Midbrain (tissue), 1 donor: ENCODE measurements at places on chromosomes 5 and 9.

GRCh38 chr5:88419931-88420330, 151.3 kb upstream of the TMEM161B start:
- no peak for DNase-seq

DNA sequence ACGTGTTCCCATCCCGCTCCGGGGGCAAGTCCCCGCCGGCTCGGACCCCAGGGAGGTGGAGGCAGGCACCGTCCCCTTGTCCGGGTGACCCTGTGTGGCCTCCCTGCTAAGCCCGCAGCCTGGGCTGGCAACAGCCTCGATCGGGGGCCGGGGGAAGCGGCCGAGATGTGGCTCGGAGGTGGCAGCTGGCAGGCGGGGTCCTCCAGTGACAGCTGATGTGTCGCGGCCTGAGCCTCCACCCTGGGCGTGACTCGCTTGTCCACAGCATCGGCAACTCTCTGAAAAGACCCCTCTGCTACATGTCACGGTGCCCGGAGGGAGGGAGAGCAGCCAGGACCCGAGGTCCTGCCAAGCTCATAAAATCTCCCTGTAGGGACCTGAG, 124.8 kb upstream of the IRX4 start:
- DNase-seq = no peak

GRCh38 chr5:114789773-114790402, 379.8 kb downstream of the TRIM36 start:
- DNase-seq = peak; percentile 28

GRCh38 chr9:2697492-2697891, 19.8 kb upstream of the KCNV2 start:
- no peak for DNase-seq

DNA sequence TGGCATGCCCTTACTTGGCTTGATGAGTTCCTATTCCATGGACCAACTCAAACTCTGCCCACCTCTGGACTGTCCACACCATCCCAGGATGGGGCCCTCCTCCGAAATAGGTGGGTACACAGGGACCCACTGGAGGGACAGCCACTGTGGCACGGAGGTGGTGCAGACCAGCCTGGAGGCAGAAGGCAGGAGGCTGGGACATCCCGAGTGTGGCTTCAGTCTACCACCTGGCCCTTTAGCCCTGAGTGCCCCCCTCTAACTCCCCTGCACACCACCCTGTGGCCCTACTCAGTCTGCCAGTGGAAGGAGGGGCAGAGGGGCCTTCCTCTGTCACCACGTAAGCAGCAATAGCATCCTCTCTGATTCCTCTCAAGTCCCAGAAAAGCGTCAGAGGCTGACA, 3.7 kb downstream of the IL3 start:
- DNase-seq = no peak

DNA sequence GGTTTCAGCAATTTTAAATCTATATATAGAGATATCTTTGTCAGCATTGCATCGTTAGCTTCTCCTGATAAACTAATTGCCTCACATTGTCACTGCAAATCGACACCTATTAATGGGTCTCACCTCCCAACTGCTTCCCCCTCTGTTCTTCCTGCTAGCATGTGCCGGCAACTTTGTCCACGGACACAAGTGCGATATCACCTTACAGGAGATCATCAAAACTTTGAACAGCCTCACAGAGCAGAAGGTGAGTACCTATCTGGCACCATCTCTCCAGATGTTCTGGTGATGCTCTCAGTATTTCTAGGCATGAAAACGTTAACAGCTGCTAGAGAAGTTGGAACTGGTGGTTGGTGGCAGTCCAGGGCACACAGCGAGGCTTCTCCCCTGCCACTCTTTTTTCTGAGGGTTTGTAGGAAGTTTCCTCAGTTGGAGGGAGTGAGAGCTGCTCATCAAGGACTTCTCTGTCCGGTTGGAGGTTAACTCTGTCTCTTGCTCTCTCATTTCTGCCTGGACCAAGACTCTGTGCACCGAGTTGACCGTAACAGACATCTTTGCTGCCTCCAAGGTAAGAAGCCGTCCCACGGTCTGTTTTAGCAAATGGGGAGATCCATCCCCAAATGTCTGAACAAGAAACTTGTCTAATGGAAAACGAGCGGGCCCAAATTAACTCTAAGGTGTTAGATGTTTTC, at the start of gene IL4:
IL4 (plus strand) TSS at position 51 of the 692 bp plus-strand sequence; CDS start at position 113, 62 bp downstream.
- no peak for DNase-seq

DNA sequence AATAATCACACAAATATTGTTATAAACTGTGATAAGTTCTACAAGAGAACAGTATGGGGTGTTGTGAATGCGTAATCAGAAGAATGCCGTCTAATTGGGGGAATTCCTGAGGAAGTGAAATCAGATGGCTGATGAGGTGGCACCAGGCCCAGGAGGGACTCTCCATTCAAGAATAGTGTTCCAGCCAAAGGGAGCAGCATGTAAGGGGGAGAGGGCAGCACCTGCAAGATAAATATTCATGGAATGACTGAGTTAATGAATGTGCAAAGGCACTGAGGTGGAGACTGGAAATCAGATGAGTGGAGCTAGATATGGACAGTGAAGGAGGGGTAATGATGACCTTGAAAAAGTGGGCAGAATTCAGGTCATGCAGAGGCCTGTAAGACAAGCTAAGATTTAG, 250.6 kb downstream of the ARRDC3 start:
- DNase-seq = no peak
